Left hindlimb (tissue), 1 donor: ENCODE measurements at places on chromosomes 2 and 18.
A peak's percentile ranks its signal among the peaks of the same experiment; 100 is the strongest.

- no peak for DNase-seq
Measured at GRCh38 chr2:110113961-110114591, 1.5 kb downstream of the MALL start.

DNA sequence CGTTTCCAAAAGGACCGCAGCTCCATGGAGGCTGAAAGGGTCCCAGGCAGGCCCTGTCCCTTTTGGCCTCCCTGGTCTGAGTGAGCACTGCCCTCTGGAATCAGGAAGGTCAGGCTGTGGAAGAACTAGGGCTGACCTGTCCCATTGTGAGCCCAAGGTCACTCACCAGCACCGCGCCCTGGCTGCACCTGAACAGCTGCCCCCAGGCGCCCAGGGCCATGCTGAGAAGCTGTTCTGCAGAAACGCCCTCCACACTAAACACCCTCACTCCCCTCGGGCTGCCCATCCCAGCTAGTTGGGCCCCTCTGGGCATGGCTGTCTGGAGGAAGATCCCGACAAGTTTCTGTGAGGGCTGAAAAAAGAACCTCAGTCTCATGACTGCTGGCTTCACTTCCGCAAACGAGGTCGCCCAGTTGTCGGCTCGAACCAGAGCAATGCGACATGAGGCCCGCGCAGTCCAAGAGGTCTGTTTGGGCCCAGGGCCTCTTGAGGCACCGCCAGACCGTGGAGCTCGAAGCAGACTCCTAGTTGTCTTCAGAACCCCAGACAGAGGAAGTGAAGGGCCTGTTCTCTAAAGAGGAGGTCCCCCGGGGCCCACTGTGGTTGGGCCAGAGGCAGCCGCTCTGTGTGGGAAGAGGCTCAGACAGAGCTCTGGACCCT, 64.4 kb downstream of the INPP5D start:
- DNase-seq: no peak

- no peak for DNase-seq
Measured at GRCh38 chr2:238433941-238434845, 7.5 kb downstream of the ASB1 start.

GRCh38 chr18:53701697-53702096, 522.8 kb downstream of the MBD2 start:
- DNase-seq: no peak

GRCh38 chr2:18049325-18049724, 170.9 kb downstream of the KCNS3 start:
- no peak for DNase-seq

GRCh38 chr2:165691615-165692014, 102.4 kb downstream of the GALNT3 start:
- no peak for DNase-seq

- no peak for DNase-seq
Measured at GRCh38 chr2:182540252-182540651, 113.4 kb upstream of the PDE1A start.

DNA sequence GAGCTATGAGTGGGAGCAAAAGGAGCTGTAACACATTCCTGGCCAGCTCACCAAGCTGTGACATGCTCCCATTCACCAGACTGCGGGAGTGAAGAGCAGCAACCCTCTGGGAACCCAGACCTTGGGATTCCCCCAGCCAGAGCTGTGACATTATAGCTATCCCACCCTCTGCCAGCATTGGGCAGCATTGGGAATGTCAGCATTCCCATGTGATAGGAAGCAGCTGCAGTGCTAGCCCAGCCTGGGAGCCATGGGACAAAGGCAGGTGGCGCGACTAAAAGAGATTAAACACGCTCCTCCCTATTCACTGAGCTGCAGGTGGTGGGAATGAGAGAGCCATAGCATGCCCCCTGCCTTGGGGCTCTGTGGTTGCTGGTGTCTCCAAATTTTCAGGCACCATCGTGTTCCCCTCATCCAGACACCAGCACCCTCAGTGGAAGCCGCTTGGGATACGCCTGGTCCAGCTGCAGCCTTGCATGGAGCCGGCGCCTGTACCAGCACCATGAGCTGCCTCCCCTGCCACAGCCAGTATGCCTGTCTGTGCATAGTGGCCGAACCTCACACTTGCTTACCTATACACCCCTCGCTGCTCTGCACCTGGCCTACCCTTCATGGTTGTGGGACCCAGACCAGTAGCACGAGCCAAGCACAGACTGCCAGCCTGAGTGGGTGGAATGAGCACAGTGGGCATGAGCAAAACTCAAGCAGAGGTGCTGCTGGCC, 695.6 kb upstream of the GCFC2 start:
- no peak for DNase-seq

GRCh38 chr2:164438490-164439205, 182.6 kb downstream of the GRB14 start:
- no peak for DNase-seq

DNA sequence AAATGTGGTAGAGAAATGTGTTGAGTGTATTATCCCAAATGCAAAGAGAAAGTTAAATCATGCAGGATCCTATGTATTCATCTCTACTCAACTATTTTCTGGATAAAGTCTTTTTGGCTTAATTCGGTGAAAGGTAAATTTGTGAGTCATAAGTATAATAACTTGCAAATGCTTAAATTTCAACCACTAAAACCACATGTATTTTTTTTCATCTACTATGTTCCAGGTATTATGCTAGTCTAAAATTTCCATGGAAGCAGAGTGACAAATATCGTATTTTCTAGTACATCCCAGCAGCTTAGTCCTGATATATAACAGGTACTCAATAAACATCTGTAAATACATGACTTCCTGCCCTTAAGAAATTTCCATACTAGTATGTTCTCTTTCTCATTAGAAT, 6.2 kb downstream of the ALS2 start:
- DNase-seq: no peak

GRCh38 chr2:222322236-222322635, 23.4 kb upstream of the PAX3 start:
- DNase-seq: no peak

GRCh38 chr2:239263669-239264491, 136.9 kb downstream of the HDAC4 start:
- DNase-seq: peak; percentile 47

GRCh38 chr2:112682101-112682500, 36.4 kb downstream of the SLC20A1 start:
- no peak for DNase-seq

DNA sequence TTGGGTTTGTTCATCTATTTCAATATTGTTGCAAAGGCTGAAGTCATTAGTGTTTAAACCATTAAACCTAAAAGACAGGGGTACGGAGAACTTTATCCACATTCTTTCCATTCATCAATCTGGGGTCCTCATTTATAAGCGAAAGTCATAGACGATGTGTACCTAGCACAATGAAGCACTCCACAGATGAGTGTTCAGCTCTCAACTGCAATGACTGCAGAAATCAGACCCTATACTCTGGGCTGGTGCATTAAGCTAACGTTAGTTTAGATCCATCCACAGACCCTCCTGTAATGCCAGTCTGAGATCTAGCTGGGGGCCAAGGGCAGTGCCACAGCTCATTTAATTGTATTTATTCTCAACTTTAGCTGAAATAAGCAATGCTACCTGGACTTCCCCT, 155.2 kb downstream of the AFF3 start:
- DNase-seq: no peak

- DNase-seq: no peak
Measured at GRCh38 chr2:236284208-236284607, 20.0 kb upstream of the ASB18 start.

DNA sequence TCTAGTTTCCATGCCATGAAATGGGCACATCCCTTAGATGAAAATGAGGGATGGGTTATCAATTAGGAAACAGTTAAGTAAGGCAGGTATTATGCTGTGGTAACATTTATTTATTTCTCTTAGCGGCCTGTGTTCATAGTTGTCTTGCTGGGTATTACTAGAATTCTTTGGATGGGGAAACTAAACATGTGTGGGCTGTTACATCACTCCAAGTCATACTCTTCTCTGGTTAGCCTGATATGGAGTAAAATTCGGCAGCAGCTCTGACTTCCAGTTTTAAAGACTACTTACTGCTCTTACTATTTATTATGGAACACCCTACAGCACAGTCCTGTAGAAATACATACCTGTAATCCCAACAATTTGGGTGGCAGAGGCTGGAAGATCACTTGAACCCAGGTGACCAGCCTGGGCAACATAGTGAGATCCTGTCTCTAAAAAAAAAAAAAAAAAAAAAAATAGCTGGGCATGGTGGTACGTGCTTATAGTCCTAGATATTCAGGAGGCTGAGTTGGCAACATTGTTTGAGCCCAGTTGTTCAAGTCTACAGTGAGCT, 33.1 kb upstream of the RASGRP3 start:
- DNase-seq: no peak

- peak; percentile 81 for DNase-seq
Measured at GRCh38 chr2:10832203-10832936, 19.8 kb upstream of the PDIA6 start.

DNA sequence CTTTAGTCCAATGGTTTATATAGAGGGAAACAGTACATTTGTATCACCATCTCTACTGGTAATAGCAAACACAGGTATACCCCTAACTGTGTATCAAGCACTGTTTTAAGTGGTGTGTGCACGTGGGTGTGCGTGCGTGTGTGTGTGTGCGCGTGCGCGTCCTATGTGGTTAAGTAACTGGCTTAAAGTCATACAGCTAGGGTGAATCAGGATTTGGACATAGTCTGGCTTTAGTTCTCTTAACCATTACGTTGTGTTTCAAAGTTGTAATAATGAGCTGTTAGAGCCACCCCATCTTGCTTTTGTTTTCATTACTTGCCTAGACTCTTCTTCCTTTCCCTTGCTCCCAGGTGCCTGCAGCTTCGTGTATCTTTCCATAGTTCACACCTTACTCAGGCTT, 2.1 kb downstream of the HADHB start:
- DNase-seq: no peak

GRCh38 chr2:24958411-24958935, 13.3 kb downstream of the DNAJC27 start:
- DNase-seq: no peak

DNA sequence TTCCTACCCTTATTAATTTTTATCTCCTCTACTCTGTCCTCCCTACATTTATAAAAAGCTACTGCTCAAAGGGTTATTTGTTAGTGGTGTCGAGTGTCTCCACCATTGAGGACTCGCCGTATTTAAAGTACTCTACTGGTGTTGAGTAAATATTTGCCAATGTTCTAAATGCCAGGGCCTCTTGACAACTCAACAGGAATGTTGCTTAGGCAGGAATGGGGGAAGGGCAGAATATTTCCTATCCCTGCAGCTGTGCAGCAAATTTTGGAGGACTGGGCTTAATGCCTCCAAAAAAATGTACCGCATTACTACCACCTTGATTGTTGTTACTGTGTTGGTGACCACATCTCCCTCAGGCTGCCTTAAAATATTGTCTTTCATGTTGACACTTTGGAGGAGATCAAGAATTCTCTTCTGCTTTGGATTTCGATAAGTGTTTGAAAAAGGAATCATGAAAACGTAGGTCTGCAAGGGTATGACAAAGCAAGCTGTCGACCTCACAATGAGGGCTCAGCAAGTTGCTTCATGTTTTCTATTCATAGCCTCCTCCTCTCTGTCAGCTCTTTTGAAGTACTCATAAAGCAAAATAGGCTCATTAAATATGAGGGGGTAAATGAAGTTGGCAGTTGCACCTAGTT, 84.3 kb downstream of the EFEMP1 start:
- DNase-seq: no peak

DNA sequence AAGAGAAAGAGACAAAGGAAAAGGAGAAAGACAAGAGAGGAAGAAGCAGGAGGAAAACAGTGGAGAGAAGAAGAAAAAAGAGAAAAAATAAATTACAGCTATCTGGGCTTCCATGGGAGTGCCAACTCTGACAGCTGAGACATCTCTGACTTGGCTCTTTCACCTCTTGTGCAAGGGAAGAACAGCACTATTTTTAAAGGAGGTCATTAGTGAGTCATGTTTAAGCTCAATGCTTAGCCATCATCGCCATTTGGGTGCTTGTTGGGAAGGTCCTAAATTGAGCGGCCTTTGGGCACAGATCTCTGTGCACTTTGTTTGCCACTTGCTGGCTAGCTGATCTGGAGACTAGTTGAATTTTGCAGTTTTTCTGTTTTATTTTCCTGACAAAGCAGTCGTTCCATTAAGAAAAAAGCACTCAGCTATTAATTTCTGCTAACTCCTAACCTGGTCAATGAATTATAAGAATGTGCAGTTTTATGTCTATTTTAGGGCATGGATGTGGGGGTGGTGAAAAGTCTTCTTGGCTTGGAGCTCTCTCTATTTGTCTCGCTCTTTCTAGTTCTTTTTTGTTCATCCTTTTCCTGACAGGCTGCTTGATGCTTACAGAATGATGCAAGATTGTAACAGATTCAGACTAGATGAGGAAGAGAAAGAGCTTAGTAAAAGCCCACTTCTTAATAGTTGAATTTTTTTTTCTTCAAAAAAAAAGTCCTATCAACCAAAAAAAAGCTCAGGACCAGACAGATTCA, 231.5 kb downstream of the SLC8A1 start:
- no peak for DNase-seq

DNA sequence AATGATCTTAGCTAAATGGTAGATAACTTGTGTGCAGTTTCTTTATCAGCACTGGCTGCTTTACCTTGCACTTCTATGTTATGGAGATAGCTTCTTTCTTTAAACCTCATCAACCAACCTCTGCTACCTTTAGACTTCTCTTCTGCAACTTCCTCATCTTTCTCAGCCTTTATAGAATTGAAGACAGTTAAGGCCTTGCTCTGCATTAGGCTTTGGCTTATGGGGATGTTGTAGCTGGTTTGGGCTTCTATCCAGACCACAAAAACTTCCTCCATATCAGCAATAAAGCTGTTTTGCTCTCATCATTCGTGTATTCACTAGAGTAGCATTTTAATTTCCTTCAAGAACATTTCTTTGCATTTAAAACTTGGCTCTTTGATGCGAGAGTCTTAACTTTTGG, 123.7 kb downstream of the PIK3C3 start:
- no peak for DNase-seq

- peak; percentile 69 for DNase-seq
Measured at GRCh38 chr2:197498937-197499593, 575 bp downstream of the HSPD1 start.

GRCh38 chr18:54250846-54251261, 18.5 kb upstream of the POLI start:
- DNase-seq: no peak

DNA sequence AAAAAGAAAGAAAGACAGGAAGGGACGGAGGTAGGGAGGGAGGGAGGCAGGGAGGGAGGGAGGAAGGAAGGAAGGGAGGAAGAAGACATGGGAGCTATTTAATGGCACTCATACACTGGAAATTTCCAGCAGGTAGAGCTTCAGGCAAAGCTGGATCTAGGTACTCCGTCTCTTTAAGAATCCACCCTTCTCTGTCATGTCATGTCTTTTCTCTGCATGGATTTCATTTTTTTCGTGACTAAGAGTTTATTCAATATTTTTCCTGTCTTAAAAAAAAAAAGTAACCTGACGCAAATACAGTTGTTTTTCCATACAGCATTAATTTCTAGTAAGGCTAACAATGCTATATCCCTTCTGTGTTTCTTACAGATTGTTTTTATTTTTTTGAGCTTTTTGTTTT, 56.3 kb upstream of the MCFD2 start:
- DNase-seq: no peak

DNA sequence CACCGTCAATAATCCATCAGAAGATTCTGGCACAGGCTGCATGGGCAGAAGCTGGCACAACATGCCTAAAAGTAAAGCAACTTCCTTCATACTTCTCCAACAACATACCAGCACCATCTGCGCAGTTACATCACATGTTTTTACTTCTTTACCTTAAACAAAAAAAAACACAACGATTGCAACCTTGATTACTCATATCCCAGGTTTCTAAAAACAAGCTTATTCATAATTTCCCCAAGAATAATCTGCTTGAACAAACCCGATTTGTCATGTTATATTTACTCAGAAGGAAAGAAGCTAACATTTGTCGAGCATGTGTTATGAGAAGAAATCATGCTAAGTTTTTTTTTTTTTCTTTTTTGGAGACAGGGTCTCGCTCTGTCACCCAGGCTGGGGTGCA, 54.7 kb downstream of the THADA start:
- no peak for DNase-seq

- no peak for DNase-seq
Measured at GRCh38 chr2:58569475-58570185, 328.5 kb upstream of the FANCL start.
